ENCODE measurements at places on chromosomes 1 and 21. TPM values are rescaled to one million over a fixed set of nuclear protein-coding genes. Genes with fewer than 3 reads are reported as not detected.

GRCh38 chr1:246128494-246129069, 378.5 kb downstream of the SMYD3 start:
- no peak for DNase-seq

The HHIPL2 gene
- 0.10 TPM for total RNA-seq

GRCh38 chr1:86708920-86709319, 4.5 kb downstream of the SH3GLB1 start:
- DNase-seq = no peak

- DNase-seq = no peak
Observed at GRCh38 chr1:198253259-198253658, 96.5 kb downstream of the NEK7 start.
